Stimulated activated CD8-positive, alpha-beta memory T cell treated with anti-CD3 and anti-CD28 coated beads, Interleukin-4, amount 100 ng/mL, for 24 hours (primary cell): ENCODE measurements at places on chromosomes 11 and 22.
A peak's percentile ranks its signal among the peaks of the same experiment; 100 is the strongest.

- DNase-seq: no peak
These were observed 186.0 kb upstream of the CNTN5 start for GRCh38 chr11:98834776-98835175.

- DNase-seq: no peak
These were observed 1.1 kb upstream of the CABIN1 start for GRCh38 chr22:24010018-24010391.

DNA sequence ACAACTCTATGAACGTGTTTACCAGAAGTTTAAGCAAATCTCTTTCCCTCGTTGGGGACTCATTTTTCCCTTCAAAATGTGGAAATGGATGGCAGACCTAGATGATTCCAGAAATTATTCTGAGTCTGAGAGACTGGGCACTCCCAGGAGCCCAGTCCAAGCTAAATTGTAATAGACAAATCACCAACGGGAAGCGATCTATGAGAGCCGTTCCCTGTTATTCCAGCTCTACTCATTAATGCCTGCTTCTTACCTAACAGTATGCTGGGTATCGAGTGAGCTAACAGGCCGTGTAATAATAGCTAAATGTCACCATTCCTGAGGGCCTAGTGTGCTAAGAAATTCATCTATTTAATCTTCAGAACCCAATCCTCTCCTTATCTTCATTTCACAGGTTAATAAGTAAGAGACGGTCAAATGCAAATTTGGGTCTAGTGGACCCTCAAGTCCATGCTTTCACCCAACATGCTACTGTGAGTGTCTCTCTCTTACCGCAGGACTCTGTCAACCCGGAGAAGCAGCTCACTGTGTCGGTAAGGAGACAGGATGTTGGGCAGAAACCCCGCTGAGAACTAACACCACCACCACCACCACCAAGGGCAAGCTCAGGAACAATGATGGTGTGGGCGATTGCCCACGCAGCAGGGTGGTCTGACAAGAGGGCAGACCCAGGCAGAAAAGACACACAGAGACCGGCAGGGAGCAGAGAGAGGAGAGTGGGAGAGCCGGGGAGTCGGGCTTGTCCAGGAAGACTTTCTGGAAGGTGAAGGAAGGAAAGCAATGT is 57.1 kb upstream of the TIMP3 start:
- no peak for DNase-seq

GRCh38 chr11:115802641-115803040 is 298.4 kb upstream of the CADM1 start:
- DNase-seq: no peak

DNA sequence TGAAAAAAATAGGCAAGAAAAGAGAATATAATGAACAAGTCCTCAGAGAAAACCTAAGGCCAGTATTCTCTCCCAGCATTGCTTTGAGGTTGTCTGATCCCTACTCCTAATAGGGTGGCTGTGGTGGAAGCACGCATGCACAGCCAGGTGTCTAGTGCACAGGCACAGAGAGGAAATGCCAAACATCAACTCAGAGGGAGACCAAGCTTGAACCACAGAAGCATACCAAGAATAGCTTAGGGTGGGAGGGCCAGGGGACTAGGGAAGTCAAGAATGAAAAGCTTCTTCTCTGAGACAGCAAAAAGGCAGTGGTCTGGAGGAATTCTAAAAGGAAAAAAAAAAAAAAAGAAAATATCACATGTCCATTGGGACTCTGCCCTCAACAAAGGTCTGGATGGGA is 244.1 kb upstream of the API5 start:
- DNase-seq: no peak

DNA sequence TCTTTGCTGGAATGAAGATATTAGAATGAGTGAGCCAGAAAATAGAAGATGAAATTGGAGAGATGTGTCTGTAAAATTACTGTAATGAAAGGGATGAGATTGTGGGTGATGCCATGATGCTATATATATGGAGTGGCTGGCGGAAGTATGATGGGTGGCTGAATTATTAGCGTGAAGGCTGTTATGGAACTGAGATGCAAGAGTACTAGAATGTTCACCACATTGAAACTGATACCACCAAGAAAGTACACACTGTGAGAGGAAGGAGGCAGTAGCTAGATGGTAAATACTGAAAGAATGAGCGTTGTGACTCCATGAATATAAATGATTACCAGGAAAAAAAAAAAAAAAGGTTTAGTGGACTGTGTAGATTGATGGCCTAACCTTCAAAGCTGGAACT is 411.9 kb downstream of the CNTN5 start:
- no peak for DNase-seq

GRCh38 chr11:14054116-14055107 is 91.9 kb downstream of the SPON1 start:
- no peak for DNase-seq

DNA sequence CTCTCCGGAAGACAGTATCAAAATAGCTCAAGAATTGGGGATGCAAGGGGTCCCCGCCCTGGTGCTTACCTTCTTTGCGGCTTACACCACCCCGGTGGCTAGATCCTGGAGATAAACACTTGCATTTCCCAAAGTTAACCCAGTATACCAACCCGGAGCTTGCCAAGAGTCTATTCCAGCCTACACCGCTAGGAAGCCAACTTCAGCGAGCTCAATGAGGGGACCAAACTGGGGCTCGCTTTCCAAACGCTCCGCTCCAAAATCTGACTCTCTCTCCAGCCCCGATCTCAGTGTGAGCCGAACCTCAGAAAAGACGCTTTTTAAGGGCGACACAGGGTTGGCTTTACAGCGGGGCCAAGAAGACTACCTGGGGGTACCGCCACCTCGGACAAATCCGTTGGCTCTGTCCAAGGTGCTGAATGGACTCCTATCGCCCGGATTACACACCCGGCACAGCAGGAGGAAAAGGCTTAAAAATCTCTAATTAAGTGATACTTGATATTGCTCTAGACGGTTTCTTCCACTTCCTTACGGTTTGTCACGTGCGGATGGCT is 20.1 kb upstream of the BDNF start:
- no peak for DNase-seq

DNA sequence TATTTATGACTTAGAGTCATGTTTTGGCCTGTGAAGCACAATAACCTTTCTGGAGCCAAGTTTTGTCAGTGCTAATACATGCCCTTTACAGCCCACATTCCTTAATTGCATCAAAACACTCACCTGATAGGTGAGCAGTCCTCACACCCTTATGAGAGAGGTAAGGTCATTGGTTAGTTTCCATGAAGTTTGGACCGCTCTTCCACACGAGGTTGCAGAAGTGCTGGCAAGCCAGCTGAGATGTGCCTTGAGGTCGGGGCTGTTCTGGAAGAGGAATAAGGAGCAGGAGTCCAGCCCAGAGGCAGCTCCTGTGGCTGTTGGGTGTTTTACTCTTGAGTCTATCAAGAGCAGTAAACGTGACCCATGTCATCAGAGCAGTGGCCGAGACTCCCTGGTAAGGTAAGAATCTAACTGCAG is 76.3 kb downstream of the CYB5R2 start:
- no peak for DNase-seq

- DNase-seq: peak; percentile 35
These were observed 36.5 kb downstream of the NADSYN1 start for GRCh38 chr11:71489311-71490043.

DNA sequence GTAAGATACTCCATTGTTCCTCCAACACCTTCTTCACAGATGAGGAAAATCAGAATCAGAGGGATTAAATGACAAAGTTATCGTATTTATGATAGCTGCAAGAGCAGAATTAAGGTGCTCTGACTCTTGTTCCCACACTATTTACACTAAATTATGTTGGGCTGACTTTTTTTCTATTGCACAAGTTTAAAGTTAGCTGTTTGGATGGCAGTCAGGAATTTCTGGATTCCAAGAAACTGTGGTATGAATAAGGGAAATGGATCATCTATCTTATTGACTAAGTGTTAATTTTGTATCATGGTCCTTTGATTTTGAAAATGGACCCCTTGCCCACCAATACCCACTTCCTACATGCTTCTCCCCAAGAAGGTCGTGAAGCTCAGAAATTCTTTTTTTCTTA is 19.9 kb upstream of the APOA1 start:
- DNase-seq: no peak

DNA sequence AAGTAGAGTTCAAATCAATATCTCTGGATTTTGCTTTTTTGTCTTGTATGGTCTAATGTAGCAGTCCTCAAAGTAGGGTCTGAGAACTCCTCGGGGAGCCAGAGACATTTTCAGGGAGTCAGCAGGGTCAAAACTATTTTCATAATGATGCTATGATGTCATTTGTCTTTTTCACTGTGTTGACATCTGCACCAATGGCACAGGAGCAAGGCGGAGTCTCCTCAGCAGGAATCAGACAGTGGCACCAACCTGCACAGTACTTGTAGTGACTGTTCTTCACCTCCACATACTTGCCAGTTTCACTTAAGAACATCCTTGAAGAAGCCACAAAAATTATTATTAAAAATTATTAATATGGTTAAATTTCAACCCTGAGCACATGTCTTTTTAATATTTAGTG is 14.9 kb upstream of the FXYD6 start:
- DNase-seq: no peak

DNA sequence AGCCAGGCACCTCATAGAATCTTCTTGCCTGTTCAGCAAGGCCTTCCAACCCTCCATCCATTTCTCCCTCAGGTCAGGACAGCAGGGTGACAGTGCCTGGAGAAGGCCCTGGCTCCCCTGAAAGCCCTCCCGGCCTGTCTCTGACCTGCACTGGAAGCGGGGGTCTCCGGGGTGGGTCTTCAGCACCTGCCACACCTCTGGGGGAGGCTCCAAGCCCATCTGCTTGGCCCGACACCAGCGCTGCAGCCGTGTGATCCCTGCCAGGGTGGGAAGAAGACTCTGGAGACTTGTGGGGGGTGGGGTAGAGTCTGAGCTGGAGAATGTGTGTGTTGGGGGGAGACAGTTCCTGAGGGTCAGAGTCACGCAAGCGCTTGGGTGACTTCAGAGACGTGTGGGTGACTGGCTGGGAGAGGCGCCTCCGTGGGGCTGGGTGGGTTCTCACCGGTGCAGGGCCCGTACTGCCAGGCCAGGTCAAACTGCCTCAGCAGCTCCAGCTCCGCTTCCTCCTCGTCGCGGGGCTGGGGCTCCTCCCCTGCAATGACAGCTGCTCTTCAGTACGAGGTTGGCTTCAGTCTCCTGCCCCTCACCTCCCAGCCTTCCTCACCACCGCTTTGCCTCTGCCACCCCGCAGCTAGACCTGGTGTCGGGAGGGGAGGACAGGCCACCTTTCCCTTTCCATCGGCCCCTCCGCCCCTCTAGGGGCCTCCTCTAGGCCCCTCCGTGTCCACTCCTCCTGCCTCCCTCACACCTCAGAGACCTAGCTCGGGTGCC is 615 bp downstream of the POLD4 start:
- DNase-seq: no peak

DNA sequence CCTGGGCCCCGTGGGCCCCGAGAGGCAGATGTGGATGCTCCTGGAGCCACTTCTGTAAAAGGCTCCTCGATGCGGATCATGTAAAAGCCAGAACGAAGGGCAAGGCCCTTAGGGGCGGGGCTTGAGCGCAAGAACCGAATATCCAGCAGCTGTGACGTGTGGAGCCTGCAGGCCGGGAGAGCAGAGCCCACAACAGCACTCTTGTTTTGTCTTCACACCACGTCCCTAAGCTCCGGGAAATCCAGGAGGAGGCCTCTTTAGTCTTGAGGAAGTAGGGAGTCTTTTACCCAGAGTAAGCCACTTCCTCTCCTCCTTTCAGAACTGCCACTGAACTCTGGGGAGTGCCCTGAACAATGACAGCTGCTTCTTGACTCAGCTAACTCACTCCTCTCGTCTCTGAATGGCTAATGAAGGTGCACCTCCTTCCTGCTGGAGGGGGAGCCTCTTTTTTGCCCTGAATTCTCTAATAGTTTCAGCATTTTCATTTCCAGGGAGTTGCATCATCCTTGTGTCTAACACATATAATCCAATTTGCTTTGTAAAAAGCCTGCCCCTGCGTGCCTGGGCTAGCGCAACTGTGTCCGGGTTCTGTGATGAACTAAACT is 12.5 kb downstream of the L3MBTL2 start:
- DNase-seq: no peak

DNA sequence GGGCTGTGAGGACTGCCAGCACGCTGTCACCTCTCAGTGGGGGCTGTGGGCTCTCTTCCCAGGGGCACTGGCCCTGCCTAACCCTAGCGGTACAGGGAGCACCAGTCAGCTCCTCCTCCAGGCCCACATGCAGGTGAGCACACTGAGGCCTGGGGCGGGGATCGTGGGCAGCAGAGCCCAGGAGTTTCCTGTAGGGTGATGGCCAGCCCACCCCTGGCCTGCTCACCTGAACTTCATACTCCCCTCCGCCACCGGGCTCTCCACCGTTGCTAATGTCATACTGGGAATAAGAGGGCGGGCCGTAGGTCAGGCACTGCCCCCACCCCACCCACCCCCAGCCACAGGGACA is 10.0 kb upstream of the TREH start:
- no peak for DNase-seq

- no peak for DNase-seq
These were observed 13.3 kb downstream of the PARVA start for GRCh38 chr11:12390687-12391110.

DNA sequence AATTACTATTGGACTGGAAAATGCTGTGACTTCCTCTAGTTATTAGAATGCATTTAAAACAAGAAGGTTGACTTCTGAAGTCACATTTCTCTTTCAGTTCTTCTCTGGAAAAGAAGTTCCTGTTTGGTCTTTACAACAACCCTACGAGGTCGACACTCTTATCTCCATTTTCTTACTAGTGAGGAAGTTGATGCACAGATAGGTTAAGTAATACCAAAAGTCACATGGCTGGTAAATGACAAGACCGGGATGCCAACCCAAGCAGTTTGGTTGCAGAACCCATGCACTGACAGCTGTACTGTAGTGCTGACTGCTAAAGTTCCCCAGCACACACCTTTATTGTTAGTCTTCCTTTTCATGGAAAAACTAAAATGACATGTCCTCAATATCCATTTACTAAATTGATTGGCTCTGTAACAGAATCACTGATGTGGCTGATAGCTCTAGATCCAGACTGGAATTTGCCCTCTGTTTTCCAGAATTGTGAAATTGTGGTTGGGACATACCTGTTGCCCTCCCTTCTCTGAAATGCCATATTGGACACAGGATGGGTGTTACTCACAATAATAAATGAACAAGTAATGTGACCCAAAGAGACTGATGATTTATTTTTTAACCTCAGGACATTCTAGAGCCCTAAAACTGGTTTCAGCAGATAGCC is 9.4 kb upstream of the TECTA start:
- DNase-seq: no peak

DNA sequence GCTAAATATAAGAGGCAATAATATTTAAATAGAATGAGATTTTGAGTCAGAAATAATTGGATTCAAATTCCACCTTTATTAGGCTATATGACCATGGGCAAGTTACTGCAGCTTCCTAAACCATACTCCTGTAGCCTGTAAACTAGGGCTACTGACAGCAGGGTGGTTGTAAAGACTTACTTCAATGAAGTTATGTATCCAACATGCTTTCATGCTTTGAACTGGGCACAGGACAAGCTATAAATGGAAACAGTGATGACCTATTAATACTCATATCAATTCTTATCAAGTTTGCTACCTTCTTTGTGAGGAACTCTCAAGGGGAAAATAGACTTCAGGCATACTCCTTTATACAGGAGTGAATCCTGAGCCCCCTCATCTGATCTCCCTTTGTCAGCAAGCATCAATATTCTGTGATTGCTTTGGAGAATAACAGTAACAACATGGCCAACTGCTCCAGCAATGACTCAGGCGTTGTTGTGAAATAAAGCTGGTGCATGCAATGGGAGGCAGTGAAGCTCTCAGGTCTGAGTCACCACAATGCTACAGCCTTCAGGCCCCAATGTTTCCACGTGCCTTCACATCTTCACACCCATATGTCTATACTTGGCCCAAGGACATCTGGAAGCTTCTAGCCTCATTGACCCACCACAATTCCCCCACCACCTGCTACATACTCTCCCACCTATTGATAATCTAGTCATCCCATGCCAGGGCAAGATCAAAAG is 102.5 kb downstream of the KCNA4 start:
- no peak for DNase-seq

GRCh38 chr11:76740772-76741171 is 42.4 kb upstream of the TSKU start:
- DNase-seq: no peak
